ENCODE measurements at places on chromosomes 3 and 15.

GRCh38 chr3:192901435-192901834, 16.2 kb downstream of the MB21D2 start:
- peak; percentile 94 for DNase-seq

DNA sequence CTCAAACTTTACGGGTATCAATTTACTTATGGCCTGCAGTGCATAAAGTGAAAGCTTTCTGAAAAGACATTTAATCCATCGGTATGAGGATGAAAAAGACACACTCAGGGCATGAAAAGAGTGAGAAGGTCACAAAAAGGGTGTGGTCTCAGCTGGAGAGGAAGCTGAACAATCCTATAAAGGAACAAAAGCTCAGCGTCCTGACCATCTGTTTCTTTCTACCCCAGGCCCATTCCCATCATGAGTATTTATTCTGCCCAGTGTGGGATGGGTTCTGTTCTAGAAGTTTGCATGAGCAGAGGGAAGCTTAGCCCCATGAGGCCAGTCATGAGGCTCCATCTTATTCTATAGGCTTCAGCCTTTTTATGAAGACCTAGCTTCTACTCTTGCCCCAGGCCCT, 144.6 kb downstream of the LPP start:
- no peak for DNase-seq

GRCh38 chr3:77377717-77378116, 337.8 kb downstream of the ROBO2 start:
- no peak for DNase-seq

- no peak for DNase-seq
Observed at GRCh38 chr15:63448266-63448665, 56.1 kb upstream of the USP3 start.

GRCh38 chr3:193777524-193777923, 184.5 kb downstream of the OPA1 start:
- no peak for DNase-seq

GRCh38 chr3:35707904-35708303, 68.6 kb downstream of the ARPP21 start:
- peak; percentile 78 for DNase-seq

GRCh38 chr3:109021556-109021955, 67.9 kb upstream of the GUCA1C start:
- no peak for DNase-seq

DNA sequence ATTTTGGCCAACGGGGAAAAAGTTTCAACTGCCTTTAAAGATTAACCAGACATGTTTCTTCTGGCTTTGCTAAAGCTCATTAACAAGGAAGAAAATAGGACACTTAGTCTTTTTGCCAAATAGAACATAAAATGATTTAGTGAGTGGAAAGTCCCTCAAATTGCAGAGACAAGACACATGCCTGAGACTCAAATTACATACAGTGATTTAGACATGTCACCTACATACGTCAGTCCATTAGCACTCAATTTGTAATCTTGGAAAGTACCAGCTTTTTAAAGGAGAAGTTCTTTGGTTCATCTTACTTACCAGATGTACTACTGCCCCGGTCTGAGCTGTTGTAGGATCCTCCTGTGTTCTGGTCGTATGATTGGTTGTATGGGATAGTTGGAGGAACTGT, 1134.2 kb downstream of the ROBO1 start:
- no peak for DNase-seq

- peak; percentile 64 for DNase-seq
Observed at GRCh38 chr3:152269831-152270734, 1.4 kb downstream of the MBNL1 start.

- no peak for DNase-seq
Observed at GRCh38 chr3:136620436-136620835, 131.7 kb downstream of the STAG1 start.

GRCh38 chr3:52723935-52724334, 18.0 kb downstream of the SPCS1 start:
- no peak for DNase-seq

- DNase-seq, result no peak
Observed at GRCh38 chr15:84761607-84762131, 13.3 kb downstream of the ZNF592 start.

- DNase-seq, result no peak
Observed at GRCh38 chr3:70006089-70006488, 6.6 kb downstream of the SAMMSON start.

DNA sequence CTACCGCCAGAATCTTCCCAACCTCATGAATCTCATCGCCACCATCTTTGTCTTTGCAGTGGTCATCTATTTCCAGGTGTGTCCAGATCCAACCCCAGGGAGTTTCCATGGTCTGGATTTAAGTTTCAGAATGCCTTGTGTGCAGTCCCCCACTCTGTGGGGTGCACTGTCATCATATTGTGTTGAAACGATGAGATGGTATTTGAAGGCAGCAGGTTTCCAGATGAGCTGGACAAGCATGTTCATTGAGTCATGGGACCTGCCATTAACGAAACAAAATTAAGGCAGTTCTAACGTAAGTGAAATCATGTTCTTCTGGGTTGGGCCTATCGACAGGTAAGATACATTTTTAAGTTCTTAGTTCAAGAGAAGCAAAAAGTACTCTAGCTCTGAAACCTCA, 12.7 kb downstream of the SEC61A1 start:
- DNase-seq, result no peak

DNA sequence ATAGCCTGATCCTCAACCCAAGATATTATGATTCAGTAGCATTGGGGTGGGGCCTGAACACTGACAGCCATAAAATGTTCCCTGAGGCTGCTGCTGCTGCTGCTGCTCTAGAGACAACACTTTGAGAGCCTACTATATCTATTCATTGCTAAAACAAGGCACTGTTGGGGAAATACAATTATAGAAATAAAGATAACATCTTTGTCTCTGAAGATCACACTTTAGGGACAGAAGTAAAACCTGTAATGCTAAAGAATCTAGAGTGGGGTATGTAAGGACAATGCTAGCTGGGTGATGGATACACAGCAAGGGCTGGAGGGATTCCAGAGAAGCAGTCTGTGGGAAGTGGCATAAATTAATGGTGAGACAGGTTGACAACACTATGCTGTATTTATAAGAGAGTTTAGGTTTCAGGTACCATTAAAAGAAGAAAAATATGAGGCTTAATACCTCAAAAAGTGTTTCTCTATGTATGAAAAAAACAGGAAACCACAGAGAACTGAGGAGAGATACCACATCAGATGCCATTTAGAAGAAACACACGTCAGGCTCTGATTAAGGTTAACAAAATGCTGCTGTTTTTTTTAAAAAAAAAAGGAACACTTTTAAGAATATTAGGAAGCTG, 115.9 kb downstream of the CBLB start:
- peak; percentile 41 for DNase-seq

DNA sequence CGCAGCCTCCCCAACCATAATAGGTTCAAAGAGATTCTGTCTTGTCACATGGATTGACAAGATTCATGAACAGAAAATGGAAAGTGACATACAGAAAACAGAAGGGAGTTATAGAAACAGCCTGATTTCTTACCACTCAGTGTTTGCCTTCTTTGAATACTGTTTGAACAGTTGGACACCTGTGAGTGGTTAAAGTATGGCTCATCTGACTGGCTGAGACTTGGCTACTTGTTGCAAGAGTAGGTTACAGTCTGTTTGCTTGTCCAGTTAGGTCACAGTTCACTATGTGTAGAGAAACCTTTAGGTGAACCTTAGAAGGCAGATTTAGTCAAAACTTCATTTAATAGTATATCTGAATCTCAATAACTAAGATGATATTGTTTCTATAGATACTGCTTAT, 1003.9 kb upstream of the EPHA6 start:
- DNase-seq, result no peak

DNA sequence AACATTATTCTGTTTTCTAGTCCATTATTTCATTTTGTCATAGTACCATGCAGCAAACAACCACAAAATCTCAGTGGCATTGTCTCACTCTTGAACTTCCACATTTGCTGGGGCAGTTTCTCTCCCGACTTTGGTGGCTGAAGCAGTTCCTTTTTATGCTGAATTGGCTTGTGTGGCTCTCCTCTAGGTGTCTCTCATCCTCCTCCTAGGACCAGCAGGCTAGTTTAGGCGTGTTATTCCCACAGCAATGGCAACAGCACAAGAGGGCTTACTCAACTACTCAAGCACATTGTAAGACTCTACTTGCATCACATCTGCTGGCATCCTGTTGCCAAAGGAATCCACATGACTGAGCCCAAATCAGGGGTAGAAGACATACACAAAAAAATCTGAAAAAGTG, 201.8 kb upstream of the KCNH8 start:
- DNase-seq, result no peak

DNA sequence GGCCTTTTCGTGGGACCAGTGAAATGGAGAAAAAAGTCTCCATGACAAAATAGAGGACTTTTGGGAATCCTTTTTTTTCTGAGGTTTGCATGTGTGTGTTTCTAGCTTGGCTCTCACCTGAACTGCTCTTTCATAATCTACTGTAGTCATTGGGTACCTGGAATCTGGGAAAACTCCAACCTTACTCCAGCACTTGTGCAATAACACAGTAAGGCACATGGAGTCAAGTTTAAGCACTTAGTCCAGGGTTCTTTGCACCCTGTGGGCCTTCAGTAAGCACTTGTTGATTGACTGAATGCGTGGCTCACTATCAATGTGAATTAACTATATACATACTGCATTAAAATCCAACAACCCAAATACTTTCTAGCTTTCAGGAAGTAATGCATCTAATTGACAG, 299.5 kb downstream of the ZBTB20 start:
- no peak for DNase-seq

DNA sequence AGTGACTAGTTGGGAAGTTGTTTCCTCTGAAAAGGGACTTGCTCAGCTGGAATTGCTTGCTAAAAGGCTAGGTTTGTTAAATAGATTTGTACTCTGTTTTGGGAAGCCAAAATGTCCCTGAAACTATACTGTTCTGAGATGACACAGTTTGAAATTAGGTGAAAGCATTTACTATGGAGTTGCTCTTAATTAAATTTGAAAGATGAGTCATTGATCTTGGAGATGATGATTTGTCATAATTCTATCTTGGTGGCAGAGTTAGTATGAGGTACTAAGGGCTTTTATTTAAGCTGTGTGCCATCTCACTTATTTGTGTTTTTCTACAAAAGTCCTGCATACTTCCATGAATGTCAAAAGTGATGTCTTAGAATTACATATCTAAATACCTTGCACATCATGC, 320.9 kb downstream of the PTPRG start:
- DNase-seq, result no peak

Data from LHCN-M2 (cell line).